ENCODE measurements at places on chromosomes 1 and 21.

DNA sequence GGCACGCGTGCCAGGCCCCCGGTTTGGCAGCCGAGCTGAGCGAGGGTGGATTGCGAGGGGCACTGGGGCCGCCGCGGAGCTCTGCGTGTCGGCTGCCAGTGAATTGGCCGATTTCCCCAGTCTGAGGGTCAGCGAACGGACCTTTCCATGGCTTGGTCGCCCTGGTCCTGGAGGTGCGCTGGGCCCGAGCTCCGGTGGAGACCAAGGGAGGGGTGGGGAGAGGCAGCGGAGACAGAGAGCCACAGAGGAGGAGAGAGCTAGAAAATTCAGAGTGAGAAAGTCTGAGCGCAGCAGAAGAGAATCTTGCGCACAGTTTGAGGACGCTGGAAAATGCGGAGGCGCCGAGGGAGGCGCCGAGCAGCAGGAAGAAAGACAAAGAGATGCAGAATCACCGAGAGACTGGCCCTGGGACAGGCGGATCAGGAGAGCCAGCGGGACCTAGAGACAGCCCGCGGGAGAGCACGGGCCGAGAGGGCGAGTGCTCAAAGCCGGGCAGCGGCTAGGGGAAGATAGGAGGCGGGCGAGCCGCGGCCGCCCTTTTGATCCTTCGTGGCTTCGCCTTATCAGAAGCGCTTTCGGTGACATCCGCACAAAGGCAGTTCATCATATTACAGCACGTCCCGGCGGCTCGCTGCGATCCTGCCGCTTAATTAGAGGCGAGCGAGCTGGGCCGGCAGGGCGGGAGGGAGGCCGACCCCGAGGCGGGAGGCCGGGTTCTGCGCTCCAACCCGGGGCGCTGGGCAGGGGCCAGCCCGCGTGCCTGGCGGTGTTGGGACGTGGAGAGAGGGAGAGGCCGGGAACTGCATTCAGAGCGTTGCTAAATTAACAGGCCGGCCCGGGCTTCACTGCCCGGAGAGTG, 12.7 kb downstream of the PAX7 start:
- no peak for DNase-seq

GRCh38 chr1:20730690-20731056, 1.8 kb downstream of the SH2D5 start:
- DNase-seq = no peak

GRCh38 chr1:35571263-35571662, 1.9 kb upstream of the TFAP2E start:
- DNase-seq = no peak

DNA sequence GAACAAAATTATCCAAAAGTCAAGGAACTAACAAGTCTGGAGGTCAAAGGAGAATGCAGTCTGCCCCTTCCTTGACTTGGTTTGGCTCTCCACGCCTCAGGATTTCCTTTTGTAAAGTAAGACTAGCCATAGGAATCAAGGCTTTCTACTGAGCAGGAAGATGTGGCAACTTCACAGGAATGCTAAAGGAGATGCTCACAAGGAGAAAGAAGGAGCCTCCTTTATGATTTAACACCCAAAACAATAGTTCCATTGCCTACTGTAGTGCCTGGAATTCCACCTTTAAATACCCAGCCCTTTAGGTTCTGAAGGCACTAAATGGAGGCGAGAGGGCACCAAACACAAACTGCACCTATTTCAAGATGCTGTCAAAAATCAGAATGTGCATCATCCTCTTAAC, 176.3 kb upstream of the NFIA start:
- DNase-seq = no peak

- no peak for DNase-seq
These were observed 4.4 kb upstream of the RUNX1 start for GRCh38 chr21:35053356-35054096.

DNA sequence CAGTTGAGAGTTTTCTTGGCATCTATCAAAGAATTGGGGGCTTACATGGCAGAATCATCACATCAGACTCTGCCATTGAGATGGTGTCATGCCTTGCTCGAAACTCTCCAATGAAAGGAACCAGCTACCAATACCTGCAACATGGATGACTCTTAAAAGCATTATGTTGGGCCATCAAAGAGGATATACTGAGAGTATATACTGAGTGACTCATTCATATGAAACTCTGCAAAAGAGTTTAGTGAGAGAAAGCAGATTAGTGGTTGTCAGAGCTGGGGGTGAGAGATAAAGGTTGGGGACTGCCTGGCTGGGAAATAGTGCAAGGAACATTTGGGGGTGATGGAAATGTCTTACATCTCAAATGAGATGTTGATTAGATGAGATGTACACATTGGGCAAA, 14.7 kb upstream of the HMGB4 start:
- DNase-seq = no peak

DNA sequence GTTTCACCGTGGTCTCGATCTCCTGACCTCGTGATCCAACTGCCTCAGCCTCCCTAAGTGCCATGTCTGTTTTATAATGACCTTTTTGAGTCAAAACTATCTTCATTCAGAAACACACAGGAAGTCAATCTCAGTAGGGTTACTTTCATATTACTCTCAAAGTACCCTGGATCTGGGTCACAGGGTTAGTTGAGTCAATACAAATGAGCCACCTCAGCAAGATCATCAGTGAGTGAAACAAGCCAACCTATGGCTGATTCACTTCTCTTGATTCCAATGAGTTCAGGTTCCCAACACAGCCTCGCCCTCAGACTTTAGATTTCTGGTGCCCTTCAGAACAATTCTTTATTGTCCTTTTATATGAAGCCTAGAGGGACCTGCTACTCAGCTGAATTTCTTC, 76.9 kb downstream of the ZC3H11B start:
- no peak for DNase-seq

DNA sequence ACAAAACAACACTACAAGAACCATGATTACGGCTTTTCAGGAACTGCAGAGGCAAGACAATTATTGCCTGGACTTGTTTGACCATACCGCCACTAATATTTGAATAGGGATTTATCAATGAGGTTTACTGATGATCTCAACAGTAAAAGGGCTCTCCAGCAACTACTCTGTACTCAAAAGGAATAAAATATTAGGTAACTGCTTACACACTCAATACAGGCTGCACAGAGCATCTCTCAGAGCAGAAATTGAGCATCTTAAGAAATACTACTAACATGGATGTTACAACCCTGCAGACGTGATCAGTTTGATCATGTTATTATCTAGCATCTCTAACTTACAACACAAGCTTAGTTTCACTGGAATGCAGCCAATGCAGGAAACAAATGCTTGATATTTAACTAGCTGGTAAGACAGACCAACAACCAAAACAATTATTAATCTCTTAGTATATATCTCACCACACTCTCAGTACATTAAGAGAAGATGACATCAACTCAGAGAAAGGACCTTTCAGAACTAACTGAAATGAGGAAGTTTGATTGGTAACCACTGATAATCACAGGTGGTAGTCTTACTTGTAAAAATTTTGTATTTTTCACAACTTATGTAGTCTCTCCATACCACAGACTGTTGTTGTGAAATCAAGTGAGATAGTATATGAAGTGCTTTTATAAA, 52.2 kb downstream of the PUM1 start:
- DNase-seq = peak; percentile 61

- DNase-seq = no peak
These were observed 37.1 kb downstream of the OPTC start for GRCh38 chr1:203531063-203531462.

DNA sequence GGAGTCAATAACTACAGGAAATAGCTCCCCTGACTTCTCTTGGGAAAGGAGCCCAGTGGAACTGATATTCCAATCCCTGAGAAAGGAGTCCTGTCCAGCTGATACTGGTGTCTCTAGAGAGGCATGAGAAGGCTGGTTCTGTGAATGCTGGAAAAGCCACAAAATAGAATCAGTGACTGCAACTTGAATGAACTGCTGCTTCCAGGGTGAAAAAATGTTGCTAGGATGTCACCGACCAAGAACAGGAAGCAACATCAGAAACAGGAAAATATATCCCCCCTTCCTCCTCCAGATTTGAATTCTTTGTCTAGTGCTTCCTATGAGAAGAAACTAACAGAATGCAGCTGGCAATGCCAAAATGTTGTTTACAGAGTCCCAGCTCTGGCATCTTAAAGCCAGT, 269.3 kb upstream of the LYPLAL1 start:
- no peak for DNase-seq

- DNase-seq = no peak
These were observed 96.9 kb downstream of the NEK7 start for GRCh38 chr1:198253668-198254067.

DNA sequence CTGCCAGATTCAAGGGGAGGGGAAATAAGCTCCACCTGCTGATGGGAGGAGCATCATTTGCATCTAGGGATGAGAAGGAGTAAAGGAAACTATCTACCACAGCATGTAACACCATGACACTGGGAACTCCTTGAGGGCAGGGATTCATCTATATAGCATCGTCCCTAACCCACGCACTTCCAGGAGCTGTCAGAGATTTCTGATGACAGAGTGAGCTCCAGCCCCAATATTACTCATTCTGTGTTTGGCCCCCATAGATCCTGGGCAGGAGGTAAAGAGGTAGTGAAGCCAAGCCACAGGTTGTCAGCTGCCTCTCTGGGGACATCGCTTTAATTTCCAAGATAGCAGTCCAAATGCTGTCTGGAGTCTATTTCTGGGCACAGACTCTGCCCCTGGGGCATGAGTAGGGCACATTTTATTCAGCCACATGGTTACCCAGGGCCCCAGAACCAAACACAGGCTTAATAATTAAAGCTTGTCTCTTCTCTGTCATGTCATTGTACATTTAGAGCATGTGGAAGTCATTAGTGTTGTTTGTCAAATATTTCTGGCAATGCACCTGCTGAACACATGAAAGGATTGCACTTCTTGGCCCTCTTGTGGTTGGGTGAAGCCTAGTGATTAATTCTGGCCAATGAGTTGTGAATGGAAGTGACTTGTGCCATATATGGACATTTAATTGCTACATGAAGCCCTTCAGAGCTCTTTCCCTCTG, 105.9 kb upstream of the POU3F1 start:
- DNase-seq = peak; percentile 51

- no peak for DNase-seq
These were observed 27.2 kb downstream of the CTTNBP2NL start for GRCh38 chr1:112423207-112423606.

DNA sequence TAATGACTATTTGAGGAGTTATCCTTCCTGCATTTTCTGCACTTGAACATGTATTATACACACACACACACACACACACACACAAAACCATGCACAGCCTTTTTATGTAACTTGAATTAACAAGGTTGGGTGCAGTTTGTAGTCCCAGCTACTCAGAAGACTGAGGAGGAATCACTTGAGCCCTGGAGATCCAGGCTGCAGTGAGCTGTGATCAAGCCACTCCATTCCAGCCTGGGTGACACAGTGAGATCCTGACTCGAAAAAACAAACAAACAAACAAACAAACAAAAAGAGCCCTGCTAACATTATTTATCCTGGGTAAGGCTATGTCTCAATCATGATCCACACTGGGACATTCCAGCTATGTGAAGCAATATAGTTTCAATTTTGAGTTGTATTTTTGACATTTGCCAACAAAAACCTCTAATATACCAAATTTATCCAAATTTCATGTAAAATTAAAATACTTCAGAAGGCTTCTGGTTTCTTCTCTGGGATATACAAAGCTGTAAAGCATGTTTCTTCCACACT, 156.8 kb downstream of the NTPCR start:
- no peak for DNase-seq

- no peak for DNase-seq
These were observed 141.7 kb upstream of the EDN2 start for GRCh38 chr1:41626146-41626545.

DNA sequence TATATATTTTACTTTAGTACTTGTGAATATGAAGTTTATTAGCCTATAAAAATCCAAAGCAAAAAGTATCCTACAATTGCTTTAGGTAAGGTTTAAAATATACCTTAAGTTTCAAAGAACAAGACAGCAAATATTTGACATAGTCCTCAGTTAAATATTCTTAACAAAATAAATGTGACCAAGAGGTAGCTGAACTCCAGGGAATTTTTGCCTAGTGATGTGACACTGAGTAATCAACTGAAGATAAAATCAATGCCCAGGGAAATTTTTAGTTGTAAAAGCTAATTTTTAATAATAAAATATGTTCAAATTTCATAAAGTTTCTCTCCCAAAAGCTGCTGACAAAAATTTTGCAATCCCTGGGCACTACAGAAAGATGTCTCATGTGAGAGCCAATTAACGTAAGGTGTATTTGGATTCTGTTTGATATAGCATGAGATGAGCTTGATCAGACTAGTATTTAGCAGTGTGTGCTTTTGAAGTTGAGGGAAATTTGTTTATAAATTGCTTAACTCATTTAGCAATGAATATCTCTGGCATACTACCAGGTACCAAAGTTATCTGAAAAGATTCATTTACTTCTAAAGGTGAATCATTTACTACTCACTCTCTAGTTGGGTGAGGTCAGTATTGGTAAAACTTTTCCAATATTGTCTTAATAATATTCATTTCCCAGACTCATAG, 80.2 kb upstream of the PALMD start:
- no peak for DNase-seq

DNA sequence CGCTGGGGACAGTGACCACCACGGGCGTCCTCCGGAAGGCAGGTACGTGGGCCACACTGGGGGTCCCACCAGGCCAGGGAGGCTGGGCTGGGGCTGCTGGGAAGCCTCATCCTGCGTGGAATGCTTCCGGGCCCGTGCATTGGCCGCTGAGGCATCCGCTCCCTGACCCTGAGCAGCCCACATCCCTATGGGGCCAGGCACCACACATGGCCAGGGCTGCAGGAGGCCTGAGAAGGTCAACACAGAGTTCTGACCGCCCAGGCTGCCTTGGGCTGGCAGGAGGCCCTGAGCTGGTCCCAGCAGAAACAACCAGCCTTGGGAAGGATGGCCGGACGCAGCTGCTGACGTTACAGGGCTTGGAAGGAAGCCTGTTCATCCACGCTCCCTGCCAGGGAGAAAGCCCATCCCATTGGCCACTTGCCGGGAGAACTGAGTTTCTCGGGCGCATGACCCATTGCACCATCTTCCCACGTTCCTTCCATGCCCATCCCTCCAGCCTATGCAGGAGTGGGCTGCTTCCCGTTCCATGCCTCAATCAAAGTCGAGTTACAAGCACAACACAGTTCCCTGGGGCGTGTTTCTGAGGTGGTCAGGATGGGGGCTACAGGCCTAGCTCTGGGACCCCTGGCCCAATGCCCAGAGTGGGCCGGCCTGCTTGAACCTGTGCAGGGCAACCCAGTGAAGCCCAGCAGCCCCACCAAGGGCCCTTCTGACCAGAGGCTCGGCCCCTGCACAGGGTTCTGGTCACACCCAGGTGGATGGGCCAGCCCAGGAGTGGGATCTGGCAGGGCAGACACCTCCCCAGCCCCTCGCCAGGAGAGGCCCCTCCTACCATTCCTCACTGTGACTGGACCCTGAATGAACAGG, 31.7 kb downstream of the TRIM11 start:
- DNase-seq = no peak
